ENCODE measurements at places on chromosomes 2 and 18. TPM values are rescaled to one million over a fixed set of nuclear protein-coding genes. Genes with fewer than 3 reads are reported as not detected.
A peak's percentile ranks its signal among the peaks of the same experiment; 100 is the strongest.

Gene PAX3
- not detected for total RNA-seq

Gene MGAT5
- total RNA-seq, result 31.6 TPM

GRCh38 chr2:166013878-166014277, 60.3 kb upstream of the TTC21B start:
- no peak for DNase-seq

DNA sequence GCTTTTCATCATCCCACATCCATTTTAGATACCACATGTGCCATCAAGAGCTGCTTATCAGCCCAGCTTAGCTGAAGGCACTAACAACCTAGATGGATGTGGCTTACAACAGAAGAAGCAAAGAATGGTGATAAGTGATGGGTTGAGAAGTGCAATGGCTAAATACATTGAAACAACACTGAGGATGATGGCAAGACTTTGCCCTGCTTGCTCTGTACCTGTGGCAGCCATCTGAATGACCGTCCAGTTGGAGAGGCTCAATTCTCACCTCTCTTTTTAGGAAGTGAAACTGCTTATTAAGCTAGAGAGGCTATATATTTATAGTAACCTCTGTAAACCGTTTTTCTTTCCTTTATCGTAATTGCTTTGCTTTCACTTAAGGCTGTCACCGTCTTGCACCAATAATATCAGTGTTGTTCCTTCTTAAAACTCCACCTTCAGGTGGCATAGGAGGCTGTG, 5.7 kb downstream of the GPATCH11 start:
- no peak for DNase-seq

Gene RNF152
- total RNA-seq, result 2.3 TPM

DNA sequence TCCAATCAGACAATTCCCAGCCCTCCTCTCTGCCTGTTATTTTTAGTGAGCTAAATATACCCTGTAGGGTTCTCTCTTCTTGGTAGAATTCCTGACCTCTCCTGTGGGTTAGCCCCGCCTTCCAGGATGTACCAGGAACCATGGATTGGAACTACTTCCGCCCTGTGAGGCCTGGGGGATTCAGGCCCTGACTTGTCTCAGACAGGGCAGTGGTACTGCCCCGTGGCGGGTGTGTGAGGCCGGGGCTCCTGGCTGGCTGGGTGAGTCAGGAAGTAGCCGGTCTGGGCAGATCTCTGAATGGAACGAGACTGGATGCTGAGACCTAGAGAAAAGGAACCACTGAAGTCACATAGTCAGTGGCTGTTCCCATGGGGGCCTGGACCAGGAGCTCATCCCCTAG, 50.5 kb downstream of the DYSF start:
- no peak for DNase-seq

Gene LOXL3
- 29.8 TPM for total RNA-seq

Gene CD8B2
- total RNA-seq, result not detected

Gene ERFE
- total RNA-seq, result 2.1 TPM

DNA sequence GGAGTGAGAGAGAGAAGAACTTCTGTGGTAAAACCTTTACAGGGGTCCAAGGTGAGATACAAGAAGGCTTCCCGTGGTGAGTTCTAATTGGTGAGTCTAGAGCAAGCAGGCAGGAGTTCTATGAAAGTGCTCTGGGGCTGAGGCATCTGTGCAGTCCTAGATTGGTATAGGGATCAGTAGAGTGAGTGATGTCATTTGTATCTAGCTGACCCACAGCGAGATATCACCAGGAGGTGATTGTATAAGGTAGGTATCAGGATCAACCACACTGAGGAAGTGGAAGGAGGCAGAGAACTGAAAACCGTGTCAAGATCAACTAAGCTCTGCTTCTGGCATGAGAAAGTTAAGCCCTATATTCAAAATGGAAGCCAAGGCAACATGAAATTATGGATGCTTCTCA, 1648.9 kb upstream of the TMEFF2 start:
- DNase-seq, result no peak

DNA sequence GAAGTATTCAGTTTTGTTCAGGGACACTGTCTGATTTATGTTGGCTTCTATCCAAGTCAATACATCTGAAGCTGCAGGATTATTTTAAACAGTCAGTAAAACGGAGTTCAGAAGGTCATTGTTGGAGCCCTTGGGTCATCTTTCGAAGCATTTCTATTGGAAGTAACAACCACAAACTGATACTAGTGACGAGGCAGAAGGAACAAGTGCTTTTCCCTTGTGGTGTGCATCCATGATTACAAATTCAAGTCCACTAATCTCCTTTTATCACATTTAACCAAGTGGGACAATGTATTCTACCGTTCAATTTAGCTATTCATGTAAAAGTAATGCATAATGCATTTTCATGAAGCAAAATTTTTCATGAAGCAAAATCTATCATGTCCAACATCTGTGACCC, 76.9 kb downstream of the CD226 start:
- no peak for DNase-seq

- no peak for DNase-seq
These were observed 85.0 kb upstream of the TACR1 start for GRCh38 chr2:75284345-75284744.

GRCh38 chr18:59265246-59265973, 7.8 kb downstream of the RAX start:
- peak; percentile 92 for DNase-seq

Gene FAP
- total RNA-seq, result not detected

Gene FOXI3
- 18.3 TPM for total RNA-seq

DNA sequence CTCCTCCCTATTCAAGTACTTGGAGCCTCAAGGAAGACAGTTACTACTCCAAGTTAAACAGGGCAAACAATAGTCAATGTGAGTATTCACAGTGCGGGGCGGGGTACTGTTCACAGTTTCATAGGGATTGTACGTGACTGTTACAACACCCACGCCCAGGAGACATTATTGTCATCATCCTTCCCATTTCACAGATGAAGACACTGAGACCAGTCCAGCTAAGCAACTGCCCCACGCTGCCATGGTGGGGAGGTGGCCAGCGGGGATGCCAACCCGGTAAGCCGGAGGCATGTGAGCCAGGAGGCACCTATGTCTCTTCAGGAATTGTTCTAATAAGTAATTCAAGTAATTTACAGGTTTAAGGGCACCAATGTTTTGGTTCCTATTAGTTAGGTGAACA, 982 bp downstream of the HJURP start:
- no peak for DNase-seq

DNA sequence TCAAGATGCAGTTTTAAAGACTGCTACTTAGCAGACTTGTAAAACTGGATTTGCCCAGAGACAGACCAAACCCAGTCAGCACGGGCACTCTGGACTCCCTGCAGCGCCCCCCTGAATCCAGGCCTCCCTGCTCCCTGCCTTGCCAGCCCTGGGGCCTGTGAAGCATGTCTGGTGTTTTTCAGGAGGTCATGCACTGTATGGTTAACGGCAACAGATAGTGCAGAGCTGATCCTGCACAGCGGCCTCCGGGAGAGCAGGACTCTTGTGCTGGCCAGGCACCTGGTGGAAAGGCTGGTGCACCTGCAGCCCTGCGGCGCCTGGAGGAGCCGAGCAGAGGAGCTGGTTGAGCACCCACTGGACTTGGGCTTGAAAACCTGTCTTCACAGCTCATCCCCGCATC, 30.4 kb downstream of the HDAC4 start:
- no peak for DNase-seq

Gene RAB6C
- total RNA-seq, result not detected

Gene C2orf74
- 8.0 TPM for total RNA-seq
